ENCODE measurements at places on chromosomes 7 and 10.

DNA sequence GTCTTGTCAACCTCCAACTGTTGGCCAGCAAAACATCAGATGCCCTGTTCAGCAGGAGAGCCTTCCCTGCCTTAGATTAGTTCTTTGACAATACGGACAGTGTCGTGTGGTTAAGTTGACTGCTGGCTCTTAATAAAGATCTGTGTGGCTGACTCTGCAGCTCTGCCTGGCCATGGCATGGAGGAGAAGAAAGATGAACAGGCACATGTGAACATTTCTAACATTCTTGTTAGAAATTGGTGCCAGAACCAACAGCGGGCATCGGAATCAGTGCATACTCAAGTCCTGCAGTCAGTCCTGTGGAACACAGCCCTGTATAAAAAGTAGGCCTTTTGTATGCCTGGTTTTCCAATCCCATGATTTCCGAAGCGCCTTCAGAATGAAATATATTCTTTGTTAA is 455.6 kb downstream of the POM121L12 start:
- no peak for DNase-seq

DNA sequence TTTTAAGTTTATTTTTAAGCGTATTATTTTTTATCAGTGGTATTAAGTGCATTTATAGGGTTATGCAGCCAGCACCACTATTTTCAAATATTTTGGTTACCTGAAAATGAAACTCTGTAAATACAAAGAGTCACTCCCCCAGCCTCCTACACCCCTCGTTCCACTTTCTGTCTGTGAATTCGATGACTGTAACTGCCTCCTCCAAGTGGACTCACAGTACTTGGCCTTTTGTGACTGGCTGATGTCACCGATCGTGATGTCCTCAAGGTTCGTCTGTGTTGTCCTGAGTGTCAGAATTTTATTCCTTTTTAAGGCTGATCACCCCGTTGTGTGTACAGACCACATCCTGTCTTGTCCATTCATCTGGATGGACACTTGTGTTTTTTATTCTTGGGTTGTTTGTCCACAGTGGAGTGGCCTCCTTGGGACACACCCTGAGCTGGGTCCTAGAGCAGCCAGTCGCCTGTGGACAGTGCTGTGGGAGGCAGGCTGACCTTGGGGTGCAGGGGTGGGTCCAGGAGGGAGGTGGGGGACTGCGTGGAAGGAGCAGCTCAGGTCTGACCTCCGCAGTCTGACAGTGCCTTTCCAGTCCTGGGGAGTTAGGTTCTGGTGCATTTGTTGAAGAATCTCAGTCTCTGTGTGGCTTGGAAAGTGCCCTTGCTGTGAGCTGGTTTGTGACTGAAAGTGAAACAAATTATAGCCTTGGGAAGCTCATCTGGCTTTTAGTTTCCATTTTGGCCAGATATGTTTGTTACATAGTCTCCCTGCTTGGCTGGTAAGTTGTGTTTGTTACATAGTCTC is 6.9 kb downstream of the MTG1 start:
- no peak for DNase-seq

DNA sequence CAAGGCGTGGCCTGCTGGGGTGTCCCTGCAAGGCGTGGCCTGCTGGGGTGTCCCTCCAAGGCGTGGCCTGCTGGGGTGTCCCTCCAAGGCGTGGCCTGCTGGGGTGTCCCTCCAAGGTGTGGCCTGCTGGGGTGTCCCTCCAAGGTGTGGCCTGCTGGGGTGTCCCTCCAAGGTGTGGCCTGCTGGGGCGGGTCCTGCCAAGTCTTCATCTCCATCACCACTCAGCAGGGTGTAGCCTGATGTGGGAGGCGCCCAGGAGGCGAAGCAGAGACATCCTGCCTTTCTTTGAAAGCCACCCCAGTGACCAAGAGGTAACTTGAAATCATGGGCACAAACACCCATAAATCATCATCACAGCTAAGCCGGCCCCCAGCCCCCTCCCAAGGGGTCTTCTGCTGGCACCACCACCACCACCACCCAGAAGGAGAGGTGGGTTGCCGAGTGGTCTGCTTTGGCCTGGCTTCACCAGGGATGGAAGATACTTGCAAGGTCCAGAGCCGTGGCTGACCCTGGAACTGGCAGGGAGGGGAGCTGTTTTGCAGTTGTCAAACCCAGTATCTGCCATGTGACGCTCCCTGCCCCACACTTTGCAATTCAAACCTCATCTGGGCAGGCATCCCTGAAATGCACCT is 190.6 kb downstream of the EBF3 start:
- DNase-seq = no peak

GRCh38 chr10:62492012-62492869 is 118.1 kb downstream of the ZNF365 start:
- peak; percentile 74 for DNase-seq

GRCh38 chr10:15494850-15495506 is 123.9 kb upstream of the FAM171A1 start:
- no peak for DNase-seq

Measured in fibroblast of mammary gland (primary cell).